ENCODE measurements at places on chromosomes 4 and X.

GRCh38 chr4:89303177-89303576, 4.4 kb downstream of the GPRIN3 start:
- no peak for DNase-seq

GRCh38 chrX:25068340-25068739, 52.6 kb upstream of the ARX start:
- DNase-seq = no peak

DNA sequence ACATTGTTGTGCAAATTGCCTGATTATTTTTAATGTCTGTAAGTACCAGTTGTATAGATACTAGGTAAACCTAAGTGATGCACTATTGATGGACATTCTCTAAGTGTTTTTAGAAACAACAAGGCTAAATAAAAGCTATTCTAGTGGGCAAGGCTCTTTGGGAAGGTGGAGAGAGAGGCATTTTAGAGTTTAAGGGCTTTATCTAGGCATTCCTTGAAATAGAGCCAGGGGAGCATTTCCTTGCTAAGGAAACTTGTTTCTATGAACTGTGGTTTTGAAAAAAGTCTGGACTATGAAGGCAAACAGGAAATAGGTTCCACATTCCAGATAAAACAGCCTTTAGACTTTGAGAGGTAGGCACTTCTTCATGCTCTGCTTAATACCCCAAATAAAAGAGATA, 23.8 kb downstream of the BMX start:
- no peak for DNase-seq

- peak; percentile 46 for DNase-seq
Measured at GRCh38 chrX:153400146-153401132, 711 bp downstream of the PNMA6E start.

DNA sequence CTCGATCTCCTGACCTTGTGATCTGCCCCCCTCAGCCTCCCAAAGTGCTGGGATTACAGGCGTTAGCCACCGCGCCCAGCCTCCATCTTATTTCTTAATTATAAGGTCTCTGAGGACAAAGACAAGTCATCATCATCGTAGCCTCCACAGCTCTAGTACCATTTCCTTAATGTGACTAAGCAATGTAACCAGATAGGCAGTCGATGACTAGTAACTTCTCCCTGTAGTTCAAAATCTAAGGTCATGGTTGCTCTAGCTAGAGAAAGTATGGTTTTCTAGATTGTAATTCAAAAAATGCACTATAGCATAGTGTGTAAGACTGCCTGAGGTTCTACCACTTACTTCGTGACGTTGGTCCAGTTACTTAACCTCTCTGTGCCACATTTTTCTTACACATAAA, 6.9 kb downstream of the SLC39A8 start:
- no peak for DNase-seq

- DNase-seq = no peak
Measured at GRCh38 chr4:167614866-167615265, 380.6 kb upstream of the SPOCK3 start.

- peak; percentile 61 for DNase-seq
Measured at GRCh38 chr4:145557720-145558119, 61.5 kb upstream of the MMAA start.
